ENCODE measurements at places on chromosomes 3 and 15.

GRCh38 chr3:148943506-148944205 lies 47.7 kb upstream of the GYG1 start:
- DNase-seq = no peak

GRCh38 chr3:195458316-195458717 lies 15.5 kb upstream of the ACAP2 start:
- DNase-seq = no peak

DNA sequence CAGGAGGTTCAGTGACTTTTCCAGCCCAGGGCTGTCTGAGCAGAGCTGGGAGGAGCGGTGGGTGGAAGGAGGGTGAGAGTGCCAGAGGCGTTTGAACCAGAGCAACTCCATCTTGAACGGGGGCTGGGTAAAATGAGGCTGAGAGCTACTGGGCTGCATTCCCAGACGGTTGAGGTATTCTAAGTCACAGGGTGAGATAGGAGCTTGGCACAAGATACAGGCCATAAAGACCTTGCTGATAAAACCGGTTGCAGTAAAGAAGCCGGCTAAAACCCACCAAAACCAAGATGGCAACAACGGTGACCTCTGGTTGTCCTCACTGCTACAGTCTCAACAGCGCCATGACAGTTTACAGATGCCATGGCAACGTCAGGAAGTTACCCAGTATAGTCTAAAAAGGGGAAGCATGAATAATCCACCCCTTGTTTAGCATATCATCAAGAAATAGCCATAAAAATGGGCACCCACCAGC lies 60.2 kb downstream of the ABTB1 start:
- no peak for DNase-seq

- DNase-seq = no peak
Observed at GRCh38 chr15:35963326-35963725, 417.4 kb upstream of the DPH6 start.

DNA sequence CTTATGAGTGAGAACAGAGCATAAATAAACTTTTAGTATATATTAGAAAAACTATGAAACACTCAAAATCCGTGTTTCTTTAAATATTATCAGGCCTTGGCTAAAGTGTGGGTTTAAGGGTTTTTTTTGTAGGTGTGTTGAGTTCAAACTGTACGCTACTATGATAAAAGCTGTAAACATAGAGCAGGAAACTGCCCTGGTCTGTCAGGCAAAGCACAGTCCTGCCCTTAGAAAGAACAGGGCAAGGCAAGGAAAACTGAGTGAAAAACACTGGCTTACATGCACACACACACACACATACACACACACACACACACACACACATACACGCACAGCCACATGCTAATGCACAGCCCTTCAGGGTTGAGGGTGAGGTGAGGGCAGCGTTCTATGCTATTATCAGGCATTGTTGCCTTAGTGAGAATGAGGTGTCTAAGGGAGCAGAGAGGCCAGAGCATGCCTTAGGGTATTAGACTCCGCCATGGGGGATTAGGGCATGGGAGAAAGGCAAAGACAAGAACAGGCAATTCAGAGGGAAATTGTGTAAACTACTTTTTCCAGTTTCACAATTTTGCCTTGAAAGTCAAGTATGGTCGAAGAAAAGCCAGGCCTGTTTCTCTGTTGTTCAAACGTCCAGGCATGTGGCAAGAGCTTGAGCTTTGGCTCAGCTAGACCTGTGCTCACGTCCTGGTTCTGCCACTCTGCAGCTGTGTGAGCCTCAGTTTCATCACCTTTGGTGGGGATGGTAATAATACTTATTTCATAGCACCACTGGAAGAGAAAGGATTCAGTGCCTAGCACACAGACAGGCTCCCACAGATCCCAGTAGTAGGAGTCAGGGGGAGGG lies 36.3 kb upstream of the TPM1 start:
- DNase-seq = no peak

- no peak for DNase-seq
Observed at GRCh38 chr3:114086356-114086755, 29.8 kb downstream of the QTRT2 start.

DNA sequence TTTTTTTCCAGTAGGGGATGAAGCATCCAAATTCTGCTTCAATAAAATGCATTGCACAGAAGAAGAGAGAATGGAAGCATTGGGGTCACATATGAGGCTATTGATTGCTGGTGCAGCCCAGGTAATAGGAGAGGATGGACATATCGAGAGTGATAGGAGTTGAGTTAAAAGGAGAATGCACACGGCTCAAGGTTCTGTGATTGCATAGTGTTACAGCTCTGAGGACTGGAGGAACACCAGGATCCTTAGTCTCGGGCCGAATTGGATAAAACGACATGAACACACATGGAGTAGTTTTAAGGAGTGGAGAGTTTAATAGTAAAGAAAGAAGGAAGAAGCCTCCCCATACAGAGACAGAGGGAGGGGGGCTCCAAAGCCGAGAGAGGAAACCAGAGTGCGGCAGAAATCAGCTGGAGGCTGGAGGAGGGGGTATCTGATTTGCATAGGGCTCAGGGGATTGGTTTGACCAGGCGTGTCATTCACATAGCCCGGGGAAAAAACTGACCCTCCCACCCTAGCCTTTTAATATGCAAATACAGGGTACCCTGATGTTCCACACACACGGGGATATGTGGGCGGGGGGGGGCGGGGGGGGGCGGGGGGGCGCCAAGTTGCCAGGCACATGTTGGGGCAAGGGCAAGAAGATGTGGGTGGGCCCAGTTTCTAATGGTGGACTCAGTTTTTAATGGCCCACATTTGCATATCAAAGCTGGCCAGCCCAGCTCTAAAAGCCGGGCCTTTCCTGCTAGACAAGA lies 156.9 kb downstream of the AGBL1 start:
- DNase-seq = no peak

DNA sequence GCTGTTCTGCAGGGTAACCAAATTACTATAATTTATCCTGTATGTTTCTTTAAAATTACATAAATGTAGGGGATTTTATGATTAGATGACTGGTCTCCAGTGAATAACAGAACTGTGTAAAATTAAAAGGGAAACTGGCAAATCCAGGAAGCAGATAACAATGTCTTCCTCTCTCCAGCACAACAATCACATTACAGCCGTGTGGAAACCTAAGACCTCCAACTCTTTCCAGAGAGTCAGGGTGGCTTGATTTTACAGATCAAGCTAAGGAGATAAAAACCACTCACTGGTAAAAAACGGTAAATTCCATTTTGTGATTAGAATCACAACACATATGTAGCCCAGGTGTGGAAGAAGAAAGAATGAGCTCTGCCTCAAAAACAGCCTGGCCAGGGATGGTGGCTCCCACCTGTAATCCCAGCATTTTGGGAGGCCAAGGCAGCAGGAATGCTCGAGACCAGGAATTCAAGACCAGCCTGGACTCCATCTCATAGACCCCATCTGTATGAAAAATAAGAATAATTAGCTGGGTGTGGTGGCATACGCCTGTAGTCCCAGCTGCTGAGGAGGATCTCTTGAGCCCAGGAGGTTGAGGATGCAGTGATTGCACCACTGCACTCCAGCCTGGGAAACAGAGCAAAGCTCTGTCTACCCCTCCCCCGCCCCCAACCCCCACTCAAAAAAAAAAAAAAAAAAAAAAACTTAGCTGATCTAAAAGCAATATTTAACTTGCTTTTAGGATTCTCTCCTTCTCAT lies 29.0 kb downstream of the IL17RD start:
- no peak for DNase-seq

- DNase-seq = no peak
Observed at GRCh38 chr15:31285772-31286261, 40.8 kb upstream of the KLF13 start.

DNA sequence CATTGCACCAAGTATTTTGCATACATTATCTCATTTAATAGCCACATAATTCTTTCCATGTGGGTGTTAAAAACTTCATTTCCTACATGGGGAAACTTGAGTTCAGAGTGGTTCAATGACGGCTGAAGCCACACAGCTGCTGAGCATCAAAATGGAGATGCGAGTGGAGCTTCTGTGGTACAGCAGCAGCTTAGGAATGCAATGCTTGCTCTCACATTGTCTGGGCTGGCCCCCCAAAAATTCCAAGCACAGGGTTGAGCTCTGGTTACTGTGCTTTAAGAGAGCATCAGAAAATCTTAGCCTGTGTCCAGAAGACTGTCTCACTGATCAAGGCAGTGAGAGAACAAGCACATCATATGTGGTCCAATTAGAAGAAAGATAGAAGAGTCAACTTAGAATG lies 57.4 kb upstream of the GADL1 start:
- DNase-seq = no peak

GRCh38 chr15:90807786-90808086 lies 60.7 kb upstream of the FURIN start:
- no peak for DNase-seq

GRCh38 chr3:7188551-7188950 lies 327.6 kb downstream of the GRM7 start:
- DNase-seq = no peak

DNA sequence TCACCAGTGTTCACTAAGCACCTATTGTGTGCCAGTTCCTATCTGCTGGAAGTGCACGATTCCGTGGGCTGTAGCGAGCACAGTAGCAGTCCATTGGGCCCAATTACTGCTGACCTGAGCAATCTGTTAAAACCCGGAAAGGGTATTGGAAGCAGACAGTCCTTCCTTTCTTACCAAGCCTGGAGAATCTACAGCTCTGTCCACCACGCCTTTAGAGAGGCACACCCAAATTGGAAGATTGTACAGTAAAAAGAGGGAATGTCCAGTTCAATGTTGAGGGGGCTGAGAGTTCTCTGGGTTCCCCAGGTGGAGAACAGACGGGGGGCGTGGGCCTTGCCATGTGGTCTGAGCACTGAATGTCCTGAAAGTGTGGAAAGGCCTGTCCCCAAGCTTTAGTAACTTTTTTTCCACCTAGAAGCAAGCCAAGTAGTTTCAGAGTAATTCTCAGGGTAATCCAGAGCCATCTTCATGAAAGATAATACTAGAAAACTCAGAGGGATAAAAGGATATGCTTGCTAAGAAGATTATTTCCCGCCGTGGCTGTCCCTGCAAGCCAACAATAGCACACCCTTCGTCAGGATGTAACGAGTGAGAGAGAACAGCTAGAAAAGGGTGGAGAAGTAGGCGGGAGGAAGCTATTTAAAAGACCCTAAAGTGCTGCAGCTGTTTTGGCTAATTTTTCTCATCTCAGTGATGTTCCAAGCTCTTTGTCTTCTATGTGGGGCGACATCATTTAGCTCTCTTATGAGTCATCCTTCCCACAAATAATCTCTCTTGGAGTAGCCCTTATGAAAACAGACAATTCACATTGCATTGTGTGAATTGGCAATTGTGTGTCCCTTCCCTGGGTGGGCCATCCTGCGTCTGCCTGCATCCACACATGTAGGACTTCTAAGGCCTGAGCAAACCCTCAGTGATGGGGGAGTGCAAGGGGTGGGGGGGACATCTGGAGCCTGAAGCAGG lies 181.0 kb downstream of the ATG7 start:
- DNase-seq = no peak
